ENCODE measurements at places on chromosomes 11 and 22.

DNA sequence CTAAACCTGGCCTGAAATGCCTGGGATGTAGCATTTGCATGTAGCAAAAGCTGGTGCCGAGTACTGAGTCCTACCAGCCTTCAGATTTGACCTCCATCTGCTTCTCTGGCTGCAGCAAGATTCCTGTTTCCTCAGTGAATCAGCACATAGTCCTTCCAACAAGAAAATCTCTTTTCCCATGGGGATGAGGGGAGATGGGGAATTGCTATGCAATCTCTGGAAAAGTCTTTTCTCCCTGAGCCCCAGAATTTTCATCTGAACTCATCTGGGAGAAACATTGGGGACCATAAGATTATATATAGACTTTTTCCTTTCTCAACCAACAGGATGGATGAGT is 32.0 kb upstream of the YWHAH start:
- no peak for DNase-seq

- no peak for DNase-seq
Observed at GRCh38 chr22:47155131-47155885, 392.9 kb downstream of the TBC1D22A start.

GRCh38 chr22:47374901-47375575 is 612.6 kb downstream of the TBC1D22A start:
- DNase-seq, result no peak

DNA sequence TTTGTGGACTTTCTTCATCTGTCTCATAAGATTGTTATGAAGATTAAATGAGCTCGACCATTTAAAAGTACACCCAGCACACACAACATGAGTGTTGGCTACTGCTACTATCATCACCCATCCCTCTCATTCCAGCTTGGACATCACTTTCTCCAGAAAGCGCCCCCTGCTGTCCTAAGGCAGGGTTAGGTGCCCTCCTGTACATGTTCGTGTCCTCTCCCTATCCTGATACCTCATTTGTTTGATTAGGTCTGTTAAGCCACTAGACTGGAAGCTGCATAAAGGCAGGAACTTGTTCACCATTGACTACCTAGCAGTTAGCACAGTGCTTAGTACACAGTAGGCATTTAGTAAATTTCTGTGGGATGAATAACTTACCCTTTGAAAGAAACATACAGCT is 85.5 kb downstream of the ENTHD1 start:
- peak; percentile 42 for DNase-seq

- no peak for DNase-seq
Observed at GRCh38 chr11:35511666-35512065, 13.8 kb downstream of the PAMR1 start.

DNA sequence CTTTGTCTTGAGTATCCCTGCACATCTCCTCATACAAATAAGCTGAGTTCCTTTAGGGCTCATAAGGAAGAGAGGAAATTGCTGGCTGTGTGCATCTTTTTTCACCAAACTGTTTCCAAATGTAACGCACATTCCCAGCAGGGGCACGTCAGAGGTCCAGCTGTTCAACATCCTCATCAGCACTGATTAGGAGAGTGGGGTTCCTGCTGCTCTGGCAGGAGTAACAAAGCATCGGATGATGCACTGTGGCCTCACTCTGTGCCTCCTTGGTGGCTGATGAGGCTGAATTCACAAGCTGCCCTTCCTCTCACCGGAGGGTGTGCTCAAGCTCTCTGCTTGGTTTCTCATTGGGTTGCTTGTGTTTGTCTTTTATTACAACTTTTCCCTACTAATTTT is 35.5 kb upstream of the SLC25A1 start:
- no peak for DNase-seq

DNA sequence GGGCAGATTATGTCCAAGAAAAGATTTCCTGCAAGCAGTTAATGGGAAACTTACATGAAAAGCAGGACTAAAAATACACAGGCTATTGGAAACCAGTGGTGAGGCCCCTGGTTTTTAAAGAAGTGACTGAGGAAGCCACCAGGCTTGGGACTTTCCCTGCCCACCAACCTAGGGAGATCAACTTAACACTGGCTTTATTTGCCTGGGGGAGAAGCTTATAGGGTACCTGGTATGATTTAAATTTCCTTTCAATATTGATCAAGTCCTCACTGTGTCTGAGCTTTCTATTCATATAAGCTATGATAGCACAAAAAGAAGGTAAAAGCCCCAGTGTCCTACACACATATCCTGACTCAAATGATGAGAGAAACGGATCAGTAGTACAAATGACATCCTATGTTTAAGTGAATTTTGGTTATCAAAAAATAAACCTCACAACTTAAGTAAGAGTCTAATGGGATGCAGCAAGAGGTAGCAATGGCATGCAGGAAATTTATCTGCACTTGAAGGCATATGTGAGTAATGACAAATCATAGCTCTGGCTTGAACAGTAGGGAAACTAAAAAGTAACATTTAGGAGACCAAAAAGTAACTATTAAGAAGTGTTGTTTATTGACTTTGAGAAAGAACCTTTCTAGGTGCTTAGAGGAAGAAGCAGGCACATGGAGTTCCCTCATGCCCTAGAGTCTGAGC is 85.3 kb downstream of the GAB2 start:
- DNase-seq, result no peak

DNA sequence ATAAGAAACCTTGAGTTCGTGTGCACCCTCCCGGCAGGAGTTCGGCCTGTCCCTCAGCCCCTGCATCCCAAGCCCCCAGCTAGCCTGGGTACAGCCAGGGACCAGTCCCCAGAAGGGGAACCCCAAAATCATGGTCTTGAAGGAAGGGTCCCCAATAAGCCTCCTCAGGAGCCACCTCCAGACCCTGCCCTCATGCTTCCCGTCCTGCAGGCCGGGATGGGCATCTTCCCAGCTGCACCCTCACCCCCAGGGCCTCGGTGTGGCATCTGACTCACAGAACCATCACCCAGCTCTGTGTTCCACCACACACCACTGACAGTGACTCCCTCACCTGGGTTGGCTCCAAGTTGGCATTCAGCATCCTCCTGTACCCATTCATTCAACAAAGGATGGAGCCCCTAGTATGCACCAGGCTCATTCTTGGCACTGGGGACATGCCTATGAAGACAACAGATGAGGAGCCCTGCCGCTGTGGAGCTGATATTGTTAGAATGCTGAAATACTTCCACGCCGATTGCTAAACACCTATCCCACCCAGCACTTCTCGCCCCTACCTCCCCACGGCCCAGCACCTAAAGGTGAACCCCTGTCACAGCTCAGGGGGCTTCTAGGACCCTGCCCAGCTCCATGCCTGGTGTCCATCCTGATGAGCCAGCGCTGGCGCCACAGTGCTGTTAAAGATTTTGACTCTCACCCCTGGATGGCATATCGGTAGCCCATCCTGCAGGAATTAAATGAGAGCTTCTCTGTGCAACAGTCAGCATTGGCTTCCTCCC is 77.8 kb downstream of the BUD13 start:
- DNase-seq, result no peak

GRCh38 chr11:18071098-18071705 is 25.1 kb upstream of the TPH1 start:
- no peak for DNase-seq

DNA sequence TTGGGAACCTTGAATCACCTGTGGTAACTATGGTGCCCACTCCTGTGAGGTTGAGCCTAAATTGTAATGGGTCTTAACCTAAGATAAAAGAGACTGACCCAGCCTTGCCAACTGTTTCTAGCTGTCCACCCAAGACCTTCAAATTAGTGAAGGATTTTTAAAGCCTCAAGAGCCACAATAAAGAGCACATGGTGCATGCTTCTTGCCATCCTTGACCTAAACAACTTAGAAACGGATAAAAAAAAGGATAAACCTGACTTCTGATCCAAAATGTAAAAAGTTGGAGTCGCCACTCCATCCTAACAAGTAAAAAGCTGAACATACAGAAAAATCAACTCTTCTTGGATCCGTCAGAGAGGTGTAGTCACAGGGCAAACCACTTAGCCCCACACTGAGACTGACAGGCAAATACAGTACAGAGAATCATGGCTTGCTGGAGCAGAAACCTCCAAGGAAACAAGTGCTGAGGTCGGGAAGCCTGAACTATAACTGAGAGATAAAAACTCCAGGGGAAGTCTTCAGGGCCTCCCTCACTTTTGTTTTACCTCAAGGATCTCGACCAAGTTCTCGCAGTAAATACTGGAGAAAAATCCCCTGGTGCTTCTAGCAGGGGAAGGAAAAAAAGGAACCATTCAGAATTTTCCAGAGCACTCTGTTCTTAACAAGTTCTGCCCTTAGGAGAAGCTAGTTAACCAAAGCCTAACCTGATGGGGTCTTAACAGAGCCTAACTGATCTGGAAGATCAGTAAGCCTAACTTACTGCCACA is 16.3 kb downstream of the ENTHD1 start:
- DNase-seq, result no peak

DNA sequence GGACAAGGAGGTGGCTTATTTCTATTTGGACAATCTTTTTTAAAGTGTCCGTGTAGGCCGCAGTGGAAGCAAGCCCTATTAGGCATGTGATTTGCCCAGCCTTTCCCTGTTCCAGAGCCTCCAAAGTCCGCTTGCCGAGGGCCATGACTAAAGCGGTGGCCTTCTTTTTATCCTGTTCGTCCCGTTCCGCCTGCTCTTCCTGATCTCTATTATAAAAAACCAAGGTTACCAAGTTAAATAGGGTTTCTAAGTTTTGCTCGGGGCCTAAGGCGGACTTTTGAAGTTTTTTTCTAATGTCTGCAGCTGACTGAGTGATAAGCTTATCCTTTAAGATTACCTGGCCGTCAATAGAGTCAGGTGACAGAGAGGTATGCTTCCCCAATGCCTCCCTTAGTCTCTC is 21.6 kb upstream of the MUC15 start:
- no peak for DNase-seq

- DNase-seq, result no peak
Observed at GRCh38 chr11:111539426-111540113, 950 bp upstream of the LAYN start.

DNA sequence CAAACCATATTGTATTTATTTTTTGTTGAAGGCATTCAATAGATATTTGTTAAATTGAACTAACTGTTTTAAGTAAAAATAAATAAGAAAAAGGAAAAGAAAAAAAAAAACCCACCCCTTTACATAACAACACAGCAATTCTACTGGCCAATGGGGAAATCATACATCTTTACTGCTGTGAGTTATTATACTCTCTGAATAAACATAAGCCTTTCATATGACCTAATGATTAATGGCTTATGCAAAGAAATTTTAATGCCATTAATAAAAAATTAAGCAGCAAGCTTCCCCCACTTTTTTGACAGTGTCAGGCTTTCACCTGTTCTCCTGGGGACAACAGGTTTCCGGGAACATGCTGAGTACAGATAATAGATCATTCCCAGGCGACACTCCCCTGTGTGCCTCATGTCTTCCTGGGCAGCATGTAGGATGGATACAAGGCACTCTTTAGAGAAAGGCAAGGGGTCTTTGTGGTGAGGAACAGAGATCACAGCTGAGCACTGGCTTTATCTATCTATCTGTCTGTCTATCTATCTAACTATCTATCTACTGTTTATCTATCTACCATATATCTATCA is 676.0 kb downstream of the NTM start:
- DNase-seq, result no peak

GRCh38 chr11:129202646-129203045 is 10.5 kb upstream of the ARHGAP32 start:
- no peak for DNase-seq

DNA sequence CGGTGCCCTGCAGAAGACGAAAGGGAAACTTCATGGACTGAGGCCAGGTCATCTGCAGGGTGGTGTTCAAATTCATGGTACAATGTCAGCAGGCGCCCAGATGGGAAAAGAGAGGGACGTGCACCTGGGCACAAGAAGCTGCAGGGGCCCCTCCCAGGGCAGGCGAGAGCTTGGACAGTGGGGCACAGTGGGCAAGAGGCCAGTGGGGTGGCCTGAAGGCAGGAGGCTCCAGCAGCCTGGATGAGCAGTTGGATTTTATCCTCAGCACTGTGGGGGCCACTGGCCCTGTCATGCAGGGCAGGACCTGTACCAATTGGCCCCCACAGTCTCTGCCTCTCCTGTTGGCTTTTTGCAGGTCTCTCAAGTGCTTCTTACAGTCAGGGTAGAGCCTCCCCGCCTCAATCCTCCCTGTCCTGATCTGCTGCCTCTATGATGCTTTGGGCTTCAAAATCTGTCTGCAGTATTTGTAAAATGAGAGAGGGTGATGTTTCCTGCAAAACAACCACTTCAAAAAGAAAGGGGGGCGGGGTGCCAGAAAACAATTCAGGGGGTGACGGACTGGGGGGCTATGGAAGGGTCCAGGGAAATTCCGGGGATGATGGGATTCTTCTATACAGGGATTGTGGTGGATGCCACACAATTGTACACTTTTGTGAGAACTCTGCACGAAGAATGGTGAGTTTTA is 1.7 kb upstream of the BID start:
- DNase-seq, result no peak
